ENCODE measurements at places on chromosomes 4 and X. TPM values are rescaled to one million over a fixed set of nuclear protein-coding genes. Genes with fewer than 3 reads are reported as not detected.

The HSFX4 gene
- not detected for total RNA-seq

The SUPT20HL1 gene
- total RNA-seq, result not detected

The SLITRK2 gene
- total RNA-seq, result 3.7 TPM

The RAB33A gene
- 42.4 TPM for total RNA-seq

The SASH3 gene
- 0.82 TPM for total RNA-seq

The CHRDL1 gene
- 23.2 TPM for total RNA-seq

The GPR173 gene
- 21.2 TPM for total RNA-seq

The KLF8 gene
- 12.6 TPM for total RNA-seq

The SNX25 gene
- 55.4 TPM for total RNA-seq

The FHIP1A gene
- 2.0 TPM for total RNA-seq

The GAGE13 gene
- total RNA-seq, result not detected

The ZGRF1 gene
- total RNA-seq, result 31.8 TPM

The MID1IP1 gene
- total RNA-seq, result 22.4 TPM

DNA sequence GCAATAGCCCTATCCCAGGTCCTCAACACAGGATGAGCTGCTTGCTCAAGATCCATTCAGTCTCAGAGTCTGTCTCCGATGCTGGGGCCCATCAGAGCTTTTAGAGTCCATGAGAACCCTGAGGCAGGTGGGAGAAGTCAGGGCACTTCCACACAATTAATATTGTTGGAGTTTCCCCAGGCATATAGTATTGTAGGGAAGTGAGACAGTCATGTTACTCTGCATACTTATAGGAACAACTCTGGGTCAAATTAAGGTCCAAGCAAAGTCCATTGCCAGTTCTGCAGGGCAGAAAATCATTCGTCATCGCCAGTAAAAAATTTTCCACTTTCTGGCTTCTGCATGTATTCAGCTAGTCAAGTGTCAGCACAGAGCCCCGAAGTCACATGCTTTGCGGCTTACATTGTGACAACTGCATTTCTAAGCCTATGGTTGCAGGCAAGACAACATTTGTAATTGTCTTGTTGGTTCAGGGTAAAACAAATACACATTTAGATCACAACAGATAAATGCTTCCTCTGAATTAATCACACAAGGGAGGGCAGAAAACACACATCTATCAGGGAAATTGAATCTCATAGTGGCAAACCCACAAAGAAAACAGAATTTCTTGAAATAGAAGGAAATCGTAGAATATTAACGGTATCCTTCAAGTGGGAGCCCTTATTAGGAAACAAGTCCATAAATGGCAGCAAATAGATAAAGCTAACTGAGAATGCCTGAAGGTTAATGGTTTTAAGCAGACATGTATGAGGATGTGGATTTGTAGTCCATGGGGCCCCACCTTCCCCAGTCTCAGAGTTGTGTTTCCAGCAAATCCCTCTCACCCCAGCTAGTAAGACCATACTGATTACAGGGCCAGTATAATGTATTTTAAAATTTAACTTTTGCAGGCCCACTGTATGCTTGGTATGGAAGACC lies 412.1 kb upstream of the RASGEF1B start:
- no peak for DNase-seq

GRCh38 chrX:119105826-119106225 lies 21.8 kb downstream of the KIAA1210 start:
- no peak for DNase-seq

DNA sequence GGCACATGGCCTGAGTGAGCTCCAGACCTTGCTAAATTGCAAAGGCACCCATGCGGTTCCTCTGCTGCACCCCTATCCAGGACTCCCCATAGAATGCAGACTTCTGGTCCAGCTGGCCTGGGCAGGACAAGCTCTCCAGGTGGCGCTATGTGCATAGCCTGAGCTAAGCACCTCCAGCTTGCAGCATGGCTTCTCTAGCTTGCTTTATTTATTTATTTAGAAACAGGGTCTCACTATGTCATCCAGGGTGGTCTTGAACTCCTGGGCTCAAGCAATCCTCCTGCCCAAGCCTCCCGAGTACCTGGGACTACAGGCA lies 5.5 kb upstream of the WFS1 start:
- no peak for DNase-seq

DNA sequence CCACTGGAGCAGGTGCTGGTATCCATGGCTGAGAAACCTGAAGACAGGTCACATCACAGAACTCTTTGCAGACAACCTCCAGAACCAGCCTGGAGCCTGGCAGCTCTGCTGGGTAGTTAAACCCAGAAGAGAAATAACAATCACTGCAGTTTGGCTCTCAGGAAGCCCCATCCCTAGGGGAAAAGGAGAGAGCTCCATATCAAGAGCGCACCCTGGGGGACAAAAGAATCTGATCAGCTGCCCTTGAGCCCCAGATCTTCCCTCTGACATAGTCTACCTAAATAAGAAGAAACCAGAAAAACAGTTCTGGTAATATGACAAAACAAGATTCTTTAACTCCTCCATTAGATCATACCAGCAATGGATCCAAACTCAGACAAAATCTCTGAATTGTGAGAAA lies 823.2 kb upstream of the FRG1 start:
- DNase-seq, result no peak

DNA sequence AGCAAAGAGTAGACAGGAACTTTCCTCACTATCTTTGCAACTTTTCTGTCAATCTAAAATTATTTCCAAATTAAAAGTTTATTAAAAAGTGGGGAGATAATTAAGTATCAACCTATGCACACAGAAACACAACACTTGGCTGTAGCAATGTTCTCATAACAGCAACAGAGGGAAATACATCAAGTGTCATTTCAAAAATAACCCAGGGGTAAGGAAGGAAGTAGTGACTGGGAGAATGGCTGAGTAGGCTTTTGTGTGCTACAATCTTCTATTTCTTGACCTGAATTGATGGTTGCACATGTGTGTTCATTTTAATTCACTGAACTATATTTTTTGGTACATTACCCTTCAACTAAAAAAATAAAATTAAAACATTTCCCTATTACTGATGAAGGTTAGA lies 67.5 kb downstream of the ABCG2 start:
- no peak for DNase-seq

GRCh38 chr4:76214177-76214675 lies 602 bp upstream of the SCARB2 start:
- DNase-seq, result no peak

DNA sequence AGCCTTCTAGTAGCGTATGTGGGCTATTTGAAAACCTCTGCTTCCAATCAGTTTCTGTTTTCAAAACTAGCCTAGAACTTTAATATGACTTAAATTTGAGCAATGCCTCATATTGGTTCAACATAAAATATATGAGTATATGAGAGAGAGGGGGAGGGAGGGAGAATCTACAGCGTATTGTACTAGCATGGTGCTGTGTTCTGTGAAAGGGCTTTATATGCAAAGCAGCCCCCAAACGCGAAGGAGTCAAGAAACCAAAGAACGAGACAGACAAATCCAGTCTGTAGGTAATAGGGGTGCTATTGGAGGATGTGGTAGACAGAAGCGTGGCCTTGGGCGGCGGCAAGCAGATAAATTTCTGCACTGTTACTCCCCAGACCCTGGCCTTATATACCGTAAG lies 784 bp upstream of the ANXA5 start:
- no peak for DNase-seq

GRCh38 chr4:122122083-122122482 lies 30.0 kb upstream of the BLTP1 start:
- DNase-seq, result no peak

DNA sequence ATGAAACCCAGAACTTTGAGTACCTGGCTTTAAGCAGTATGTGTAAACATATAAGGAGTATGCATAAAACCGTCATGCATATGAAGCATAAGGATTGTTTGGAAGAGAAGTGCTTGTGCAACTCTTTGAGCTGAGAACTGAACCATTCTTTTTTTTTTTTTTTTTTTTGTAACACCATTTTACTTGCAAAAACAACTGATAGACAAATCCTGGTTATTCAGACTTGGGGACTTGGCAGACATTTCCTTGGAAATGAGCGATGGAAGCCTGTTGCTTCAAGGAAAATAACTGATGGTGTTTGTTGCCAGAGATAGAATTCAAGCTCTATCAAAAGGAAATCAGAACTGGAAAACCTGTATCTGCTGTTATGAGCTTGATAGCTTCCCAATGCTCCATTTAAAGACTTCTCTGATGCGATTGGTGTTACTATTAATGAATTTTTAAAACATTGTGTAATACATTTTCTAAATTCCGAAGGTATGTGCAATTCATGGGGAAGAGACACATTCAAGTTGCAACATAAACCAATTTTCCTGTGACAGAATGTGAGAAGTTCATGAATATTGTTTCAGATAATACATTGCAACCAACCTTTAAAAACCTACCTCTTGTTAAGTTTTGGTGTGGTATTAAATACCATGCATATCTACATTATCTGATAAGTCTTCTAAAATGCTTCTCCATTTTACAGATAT lies 47.0 kb upstream of the FAT1 start:
- DNase-seq, result no peak

GRCh38 chr4:77193511-77194102 lies 36.6 kb downstream of the CCNG2 start:
- DNase-seq, result no peak

GRCh38 chr4:66955784-66956183 lies 589.5 kb downstream of the CENPC start:
- no peak for DNase-seq

- DNase-seq, result no peak
Observed at GRCh38 chr4:155419266-155419665, 42.5 kb upstream of the MAP9 start.

GRCh38 chr4:179027569-179027968 lies 1585.3 kb upstream of the AGA start:
- DNase-seq, result no peak

DNA sequence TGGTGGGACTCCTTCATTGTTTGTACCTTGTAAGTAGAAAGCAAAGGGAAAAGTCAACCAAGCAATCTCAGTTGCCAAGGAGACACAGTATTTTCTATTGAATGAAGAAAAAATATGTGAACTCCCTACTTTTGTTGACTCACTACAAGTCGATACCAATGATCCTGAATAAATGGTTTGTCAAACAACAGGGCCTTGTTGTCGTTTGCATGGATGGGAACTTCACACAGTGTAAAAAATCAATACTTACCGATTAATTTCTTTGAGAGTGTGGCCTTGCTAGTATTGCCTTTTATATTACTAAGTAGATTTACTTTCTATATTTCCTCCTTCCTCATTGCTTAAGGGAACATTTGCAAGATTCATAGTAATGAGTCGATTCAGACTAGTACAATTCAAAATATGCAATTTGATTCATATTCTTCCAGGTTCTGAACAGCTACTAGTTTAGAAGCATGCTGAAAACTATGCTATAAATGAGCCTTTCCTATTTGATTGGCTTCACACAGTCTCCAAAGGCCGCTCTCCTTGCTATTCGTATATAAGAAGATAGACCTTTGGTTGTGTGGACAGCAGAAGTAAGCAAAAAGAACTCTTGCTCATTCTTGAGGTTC lies 108.0 kb downstream of the ZNF330 start:
- no peak for DNase-seq

GRCh38 chrX:13469963-13470684 lies 99.3 kb upstream of the EGFL6 start:
- no peak for DNase-seq

All from frontal cortex (tissue), 4 donors.